Umbilical cord (tissue), 2 donors: ENCODE measurements at places on chromosomes 11 and 22.

DNA sequence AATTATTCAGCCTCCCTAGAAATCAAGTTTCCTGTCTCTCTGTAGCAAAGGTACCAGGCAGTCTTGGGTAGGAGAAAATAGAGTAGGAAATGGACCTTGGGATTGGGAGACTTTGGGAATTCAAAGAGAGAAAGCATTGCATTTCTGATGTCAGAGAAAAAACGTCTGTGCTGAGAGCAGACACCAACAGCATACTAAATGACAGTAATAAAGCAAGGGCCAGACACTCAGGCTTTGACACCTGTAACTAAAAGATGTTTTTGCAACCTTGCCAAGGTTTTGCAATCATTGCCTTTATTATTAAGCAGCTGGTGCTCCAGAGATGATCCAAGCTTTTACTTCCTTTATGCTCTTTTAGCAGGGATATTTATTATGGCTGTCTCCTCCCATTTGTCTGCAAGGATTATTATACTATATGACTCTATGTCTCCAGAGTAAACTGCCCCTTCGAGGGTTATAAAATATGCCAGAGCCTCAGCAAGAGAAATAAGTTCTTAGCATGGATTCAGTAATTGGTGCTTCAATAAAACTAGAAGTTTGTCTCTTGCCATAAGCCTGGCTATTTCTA lies 85.2 kb upstream of the GRAMD1B start:
- peak; percentile 74 for DNase-seq

DNA sequence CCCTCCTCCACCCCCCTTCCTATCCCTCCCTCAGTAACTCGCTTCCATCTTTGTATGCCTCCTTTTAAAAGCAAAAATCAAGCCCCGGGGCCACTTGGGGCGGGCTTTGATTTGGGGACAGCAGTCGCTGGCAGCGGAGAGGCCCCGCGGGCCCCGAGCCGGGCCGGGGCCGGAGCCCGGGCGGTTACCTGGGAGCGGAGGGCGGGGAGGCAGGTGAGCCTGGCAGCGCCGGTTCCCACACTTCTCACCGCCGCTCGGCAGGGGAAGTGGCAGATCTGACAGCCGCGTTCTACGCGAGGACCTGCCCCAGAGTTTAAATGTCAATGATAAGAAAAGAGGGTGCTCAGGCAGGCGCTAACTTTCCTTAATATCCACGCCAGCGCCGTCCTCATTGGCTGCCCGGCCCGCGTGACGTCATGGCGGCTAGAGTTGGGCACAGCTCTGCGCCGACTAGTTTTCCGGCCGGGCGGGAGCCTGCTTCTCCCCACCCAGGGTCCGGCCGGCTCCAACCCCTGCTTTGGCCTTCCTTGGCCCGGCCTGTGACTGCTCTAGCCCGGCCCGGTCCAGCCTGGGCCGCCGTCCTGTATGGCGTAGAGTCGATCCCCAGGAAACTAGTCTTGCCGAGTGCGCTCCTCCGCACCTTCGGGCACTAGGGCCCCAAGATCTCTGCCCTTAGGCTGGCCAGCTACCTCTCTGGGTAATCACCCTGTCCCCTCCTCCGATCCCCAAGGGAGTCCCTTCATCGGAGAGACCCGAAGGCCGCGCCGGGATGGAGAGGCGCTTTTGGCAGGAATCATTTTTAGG lies 6.7 kb upstream of the PAX6 start:
- no peak for DNase-seq

GRCh38 chr22:38051900-38052862 lies 5.0 kb upstream of the PICK1 start:
- DNase-seq: peak; percentile 81

DNA sequence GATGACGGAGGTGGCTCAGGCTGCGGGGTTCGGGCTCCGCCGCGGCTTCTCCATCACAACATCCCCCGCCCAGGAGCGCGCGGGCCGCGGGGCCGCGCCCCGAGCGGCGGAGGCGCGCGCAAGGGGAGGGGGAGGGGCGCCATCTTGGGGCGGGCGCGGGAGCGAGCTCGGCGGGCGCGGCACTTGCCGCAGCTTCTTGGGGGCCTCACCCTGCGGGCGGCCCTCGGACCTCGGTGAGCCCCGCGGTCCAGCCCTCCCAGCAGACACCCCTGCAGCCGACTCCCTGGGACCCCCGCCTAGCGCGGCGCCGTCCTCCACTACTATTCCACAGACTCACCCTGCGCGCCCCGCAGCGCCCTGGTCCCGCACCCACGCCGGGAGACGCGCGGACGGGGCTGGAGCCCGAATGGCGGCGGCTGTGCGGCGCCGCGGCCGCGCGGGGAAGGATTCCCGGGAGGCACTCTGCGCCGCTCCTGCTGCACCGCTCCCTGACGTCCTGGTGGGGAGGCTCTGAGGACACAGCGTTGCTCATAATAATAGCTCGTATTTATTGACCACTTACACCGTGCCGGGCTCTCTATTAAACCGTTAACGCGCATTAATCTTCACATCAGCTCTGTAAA lies at the start of gene APBB1:
Gene APBB1, minus strand, starts transcription at position 86 of the 623 bp plus-strand sequence. CDS start 7,747 bp downstream, outside the sequence.
- DNase-seq: peak; percentile 71

DNA sequence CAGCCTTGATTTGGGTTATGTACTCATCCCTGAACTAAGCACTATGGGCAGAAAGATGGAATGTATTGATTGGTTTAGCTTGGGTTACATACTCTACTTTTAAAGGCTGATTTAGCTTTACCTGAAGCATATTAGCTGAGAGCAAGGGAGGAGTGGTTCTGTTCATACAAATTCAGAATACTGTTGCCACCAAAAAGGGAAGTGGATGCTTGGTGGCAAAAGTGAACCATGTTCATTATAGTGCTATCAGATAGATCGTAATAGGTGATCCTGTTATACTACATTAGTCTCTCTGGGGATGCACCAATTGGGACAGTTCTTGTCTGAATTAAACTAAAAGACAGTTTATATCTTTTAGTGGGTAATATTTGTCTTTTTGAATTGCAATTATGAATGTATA lies 44.5 kb upstream of the RRM1 start:
- DNase-seq: no peak

DNA sequence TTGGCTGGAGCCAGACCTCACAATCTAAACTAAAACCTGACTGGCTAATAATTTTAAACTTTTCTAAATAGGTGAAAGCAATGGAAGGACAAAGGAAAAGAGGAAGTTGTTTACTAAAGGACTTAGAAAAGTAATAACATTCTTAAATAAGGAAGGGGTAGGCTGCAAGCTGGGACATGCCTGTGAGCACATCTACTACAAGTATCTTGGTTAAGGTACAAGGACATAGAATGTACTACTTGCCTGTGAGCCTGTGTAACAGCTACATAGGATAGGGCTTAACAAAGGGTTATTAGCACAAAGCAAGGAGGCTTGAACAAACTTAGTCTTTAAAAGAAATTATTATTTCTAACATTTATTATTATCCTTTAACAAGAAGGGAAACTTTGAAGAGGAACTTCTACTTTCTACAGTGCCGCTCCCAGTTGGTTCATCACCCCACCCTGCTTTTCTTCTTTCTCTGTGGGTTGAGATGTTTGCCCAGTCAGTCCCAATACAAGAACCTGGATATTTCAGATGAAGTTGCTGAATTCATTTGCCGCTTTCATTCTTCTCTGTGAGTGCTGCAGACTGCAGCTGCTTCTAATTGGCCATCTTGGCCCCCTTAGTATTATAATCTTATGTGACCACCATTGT lies 87.5 kb downstream of the PRMT3 start:
- no peak for DNase-seq

- no peak for DNase-seq
Observed at GRCh38 chr11:113514856-113515255, 39.7 kb upstream of the DRD2 start.

DNA sequence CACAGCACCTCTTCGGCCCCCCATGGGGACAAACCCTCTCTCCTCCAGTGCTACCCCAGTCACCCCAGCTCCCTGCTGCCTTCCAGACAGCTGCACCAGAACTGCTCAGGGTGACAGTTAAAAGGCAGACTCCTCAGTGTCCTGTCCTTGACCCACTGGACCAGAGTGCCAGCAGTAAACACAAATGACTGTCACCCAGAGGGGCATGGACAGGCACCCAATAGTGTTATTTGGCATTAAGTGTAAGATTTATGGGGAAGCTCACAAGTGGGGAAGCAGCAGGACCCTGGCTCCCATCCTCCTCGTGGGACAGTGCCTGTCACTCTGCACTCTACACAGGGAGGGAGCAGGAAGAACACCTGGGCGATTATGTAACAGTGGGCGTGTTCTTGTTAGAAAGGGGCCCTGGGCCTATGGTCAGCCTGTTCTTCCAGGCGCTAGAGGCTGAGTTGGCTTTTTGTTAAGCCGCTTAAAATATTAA lies 5.0 kb downstream of the RPS19BP1 start:
- no peak for DNase-seq

DNA sequence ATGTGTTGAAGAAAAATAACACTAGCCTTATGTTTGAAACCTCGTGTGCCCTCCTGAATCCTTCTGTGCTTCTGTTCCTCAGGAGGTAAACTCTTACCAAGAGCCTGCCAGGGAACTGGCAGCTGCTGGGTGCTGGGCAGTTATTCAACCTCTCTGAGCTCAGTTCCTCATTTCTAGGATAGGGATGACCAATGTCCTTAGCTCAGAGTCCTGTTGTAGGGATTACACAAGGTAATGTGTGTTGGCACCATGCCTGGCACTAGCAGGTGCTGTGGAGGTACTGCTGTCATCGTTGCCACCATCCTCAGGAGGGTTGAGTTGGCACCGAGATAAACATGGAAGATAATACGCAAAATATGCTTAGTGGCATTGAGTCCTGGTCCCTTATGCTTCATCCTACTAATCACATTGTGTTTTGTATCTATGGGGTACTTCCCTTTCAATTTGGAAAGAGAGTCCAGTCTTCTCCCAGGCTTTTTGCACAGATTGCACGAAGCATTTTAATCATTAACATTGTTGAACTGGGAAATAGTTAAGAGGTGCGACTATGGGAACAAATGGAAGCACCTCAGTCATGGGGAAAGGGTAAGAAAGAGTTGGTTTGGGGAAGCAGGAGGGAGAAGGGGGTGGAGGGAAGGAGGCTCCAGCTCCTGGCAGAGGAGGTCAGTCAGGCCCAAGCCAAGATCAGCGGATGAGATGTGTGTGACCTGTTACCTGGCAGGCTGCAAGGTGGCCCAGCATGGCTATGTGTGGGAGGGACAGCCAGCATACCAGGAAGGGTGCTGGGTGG lies 56.7 kb downstream of the CABIN1 start:
- no peak for DNase-seq

- peak; percentile 86 for DNase-seq
Observed at GRCh38 chr22:20437613-20438426, at the start of gene SCARF2. SCARF2 (minus strand) TSS chr22:20437825; CDS start chr22:20437754, 71 bp downstream.

GRCh38 chr11:74257959-74258553 lies 53.4 kb downstream of the P4HA3 start:
- DNase-seq: no peak

- DNase-seq: no peak
Observed at GRCh38 chr11:12157241-12157661, 46.9 kb downstream of the MICAL2 start.

GRCh38 chr22:48704335-48704734 lies 1123.3 kb downstream of the BRD1 start:
- DNase-seq: no peak

DNA sequence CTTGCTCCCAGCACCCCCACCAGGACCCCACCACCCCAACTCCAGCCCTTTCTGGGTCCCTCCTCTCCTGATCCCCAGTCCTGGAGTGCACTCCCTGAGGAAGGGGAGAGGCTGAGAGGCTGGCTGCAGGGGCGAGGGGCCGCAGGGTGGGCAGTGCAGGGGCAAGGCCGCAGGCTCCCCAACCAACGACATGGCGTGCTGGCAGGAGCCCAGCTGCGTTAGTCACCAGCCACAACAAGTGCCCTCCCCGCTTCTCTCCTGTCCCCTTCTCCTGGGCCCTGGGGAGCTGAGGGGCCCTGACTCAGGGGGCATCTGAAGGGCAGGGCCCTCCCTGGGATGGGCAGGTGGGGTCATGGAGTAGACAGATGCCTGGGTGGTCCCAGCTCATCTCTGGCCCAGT lies 2.3 kb downstream of the CABP7 start:
- no peak for DNase-seq

GRCh38 chr22:49827853-49828598 lies at the start of gene BRD1:
BRD1 (minus strand) TSS chr22:49827873; CDS start chr22:49824317, 3,556 bp downstream.
- DNase-seq: peak; percentile 65

- DNase-seq: no peak
Observed at GRCh38 chr11:13271060-13271693, 6.4 kb upstream of the BMAL1 start.

DNA sequence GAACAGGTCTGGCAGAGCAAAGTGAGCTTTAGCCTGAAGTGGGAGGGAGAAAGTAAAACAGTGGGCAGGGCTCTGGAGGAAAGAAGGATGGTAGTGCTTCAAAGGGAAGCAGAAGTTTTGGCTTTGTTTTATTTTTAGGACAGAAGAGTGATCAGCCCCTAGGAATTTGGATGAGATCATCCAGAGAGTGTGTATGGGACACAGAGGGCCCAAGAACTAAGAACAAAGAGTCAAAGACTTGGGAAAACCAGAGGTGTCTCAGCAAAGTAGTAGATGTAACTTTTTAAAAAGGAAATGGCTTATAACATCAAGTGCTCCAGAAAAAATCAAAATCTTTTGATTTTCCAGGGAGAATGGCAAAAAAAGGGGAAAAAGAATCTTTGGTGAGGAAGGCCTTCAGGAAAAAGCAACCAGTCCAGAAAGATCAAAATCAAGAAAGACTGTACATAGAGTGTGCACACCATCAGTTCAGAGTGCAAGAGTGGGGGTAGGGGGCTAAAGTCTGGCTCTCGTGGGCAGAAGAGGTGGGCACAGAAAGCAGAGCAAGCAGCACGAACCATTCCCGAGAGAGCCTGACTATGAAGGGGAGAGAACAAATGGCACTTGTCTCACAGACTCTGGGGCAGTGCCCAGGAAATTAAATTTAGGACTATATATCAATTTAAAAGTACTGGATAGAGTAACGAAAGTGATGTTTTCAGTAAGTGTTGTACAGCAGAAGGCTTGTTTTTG lies 30.0 kb downstream of the MAPK1 start:
- DNase-seq: peak; percentile 92

GRCh38 chr11:133893381-133893780 lies 48.1 kb upstream of the SPATA19 start:
- DNase-seq: no peak

GRCh38 chr11:18384157-18384641 lies 10.2 kb upstream of the LDHA start:
- DNase-seq: peak; percentile 86

DNA sequence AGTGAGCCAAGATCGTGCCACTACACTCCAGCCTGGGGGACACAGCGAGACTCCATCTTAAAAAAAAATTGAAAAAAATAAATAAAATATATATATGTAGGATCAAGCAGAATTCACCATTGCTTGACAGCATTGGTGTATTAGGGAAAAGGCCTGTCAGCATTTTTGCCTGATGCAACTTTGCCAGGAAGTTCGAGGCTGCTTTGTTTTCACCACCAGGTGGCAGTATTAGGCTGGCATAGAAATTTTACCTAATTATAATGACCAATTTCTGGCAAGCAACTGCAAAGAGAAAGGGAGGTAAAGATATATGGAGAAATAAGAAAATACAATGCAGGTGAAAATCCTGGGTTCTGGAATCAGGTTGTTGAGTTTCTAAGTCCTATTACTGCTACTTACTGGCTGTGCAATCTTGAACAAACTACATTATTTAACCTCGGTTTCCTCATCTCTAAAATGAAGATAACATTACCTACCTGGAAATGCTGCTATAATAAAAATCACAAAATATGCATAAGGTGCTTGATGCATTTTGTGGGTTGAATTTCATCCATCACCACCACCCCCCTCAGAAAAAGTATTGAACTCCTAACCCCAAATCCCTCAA lies 24.7 kb downstream of the LAYN start:
- peak; percentile 75 for DNase-seq
